CD8-positive, alpha-beta memory T cell (primary cell): ENCODE measurements at places on chromosomes 11 and 22. TPM values are rescaled to one million over a fixed set of nuclear protein-coding genes. Genes with fewer than 3 reads are reported as not detected.

- no peaks in the 10 kb centered on the region for H3K27me3 ChIP-seq
- H3K4me1 ChIP-seq = no peaks in the 10 kb centered on the region
- no peaks in the 10 kb centered on the region for H3K36me3 ChIP-seq
These were observed 877.0 kb downstream of the OPCML start for GRCh38 chr11:132655187-132655855.

DNA sequence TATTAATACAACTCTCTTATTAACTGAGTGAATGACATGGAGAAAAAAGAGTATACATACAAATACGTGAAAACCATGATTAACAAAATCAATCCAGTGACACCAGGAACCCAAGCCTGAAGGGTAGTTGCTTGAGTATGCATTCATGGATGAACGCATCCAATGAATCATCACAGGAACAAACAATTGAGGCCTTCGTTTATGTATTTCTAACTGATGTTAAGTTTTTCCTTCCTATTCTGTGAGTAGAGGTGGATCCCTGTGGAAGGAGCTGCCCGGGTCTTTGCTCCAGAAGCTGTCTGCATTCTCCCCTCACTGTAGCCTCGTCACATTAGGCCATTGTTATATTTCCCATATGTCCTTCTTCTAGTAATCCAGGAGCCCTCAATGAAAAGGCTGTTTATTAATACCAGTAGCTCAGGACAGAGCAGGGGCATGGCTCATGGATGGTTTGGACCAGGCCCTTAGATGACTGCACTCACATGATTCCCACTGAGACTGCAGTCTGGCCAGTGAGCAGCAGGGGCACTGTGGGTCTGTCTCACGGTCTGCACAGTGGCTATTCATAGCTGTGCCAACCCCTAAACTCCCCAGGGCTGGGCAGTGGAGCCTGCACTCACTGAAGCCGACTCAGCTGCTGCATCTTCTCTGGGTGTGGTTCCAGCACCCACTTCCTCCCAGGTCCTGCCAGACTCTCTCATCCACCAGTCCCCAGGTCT is 128.1 kb upstream of the TOP3B start:
- DNase-seq = peak; percentile 15
- H3K27me3 ChIP-seq = no peaks in the 10 kb centered on the region
- peaks cover 17% of the 10 kb centered on the region for H3K4me1 ChIP-seq
- no peak overlapping the region for H3K27ac ChIP-seq

DNA sequence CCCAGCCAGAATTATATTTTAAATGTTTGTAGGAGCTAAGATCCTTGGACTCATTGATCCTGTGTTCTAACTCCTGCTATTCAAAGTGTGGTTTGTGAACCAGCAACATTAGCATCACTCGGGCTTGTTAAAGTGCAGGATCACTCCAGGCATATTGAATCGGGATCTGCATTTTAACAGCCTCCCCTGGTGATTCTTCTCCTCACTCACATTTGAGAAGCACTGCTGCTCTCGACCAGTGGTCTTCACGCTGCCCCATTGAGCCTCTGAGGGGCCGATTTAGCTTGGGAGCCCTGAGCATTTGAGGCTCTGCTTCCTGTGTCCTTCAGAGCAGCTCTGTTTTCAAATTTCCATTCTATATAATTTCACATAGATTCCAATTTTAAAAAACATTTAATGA is 10.9 kb downstream of the MADD start:
- H3K4me1 ChIP-seq = no peaks in the 10 kb centered on the region
- peaks cover 81% of the 10 kb centered on the region for H3K36me3 ChIP-seq
- no peak for DNase-seq
- H3K27me3 ChIP-seq = no peaks in the 10 kb centered on the region
- no peak overlapping the region for H3K4me3 ChIP-seq

- DNase-seq = no peak
- no peaks in the 10 kb centered on the region for H3K36me3 ChIP-seq
- no peak overlapping the region for H3K27ac ChIP-seq
- H3K4me1 ChIP-seq = no peaks in the 10 kb centered on the region
- H3K4me3 ChIP-seq = no peak overlapping the region
These were observed 1253.6 kb upstream of the TENM4 start for GRCh38 chr11:80694385-80694784.

DNA sequence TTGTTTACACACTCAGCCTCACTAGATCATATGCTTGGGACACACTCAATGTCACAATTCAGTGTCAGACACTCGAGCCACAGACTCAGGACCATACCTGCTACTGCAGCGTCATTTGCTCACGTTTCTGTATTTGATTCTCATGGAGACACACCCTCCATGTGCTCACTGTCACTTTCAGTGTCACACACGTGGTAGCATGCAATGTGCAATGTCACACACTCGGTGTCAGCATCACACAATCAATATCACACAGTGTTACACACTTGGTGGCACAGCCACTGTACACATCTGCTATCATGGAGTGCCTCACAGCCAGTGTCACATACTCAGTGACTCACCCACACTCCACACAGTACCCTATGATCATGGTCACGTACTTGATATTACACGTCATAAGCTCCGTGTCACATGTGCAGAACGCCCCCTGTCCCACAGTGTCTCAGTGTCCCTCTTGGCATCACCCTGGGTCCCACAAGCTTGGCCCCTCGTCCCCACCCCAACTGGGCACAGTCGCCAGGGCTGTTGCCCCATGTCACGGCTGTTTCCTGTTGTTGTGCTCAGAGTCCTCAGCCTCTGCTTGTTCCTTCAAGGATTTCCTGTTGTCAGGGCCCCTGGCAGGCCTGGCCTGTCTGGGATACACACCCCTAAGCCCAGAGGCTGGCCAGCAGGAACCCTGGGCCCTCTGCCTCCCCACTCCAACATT is 49.6 kb downstream of the PDE2A start:
- H3K27ac ChIP-seq = no peak overlapping the region
- DNase-seq = no peak
- no peaks in the 10 kb centered on the region for H3K36me3 ChIP-seq
- H3K4me3 ChIP-seq = no peak overlapping the region

- H3K4me1 ChIP-seq = no peaks in the 10 kb centered on the region
- DNase-seq = no peak
- no peaks in the 10 kb centered on the region for H3K27me3 ChIP-seq
- no peaks in the 10 kb centered on the region for H3K36me3 ChIP-seq
These were observed 64.1 kb downstream of the HORMAD2 start for GRCh38 chr22:30144391-30144790.

DNA sequence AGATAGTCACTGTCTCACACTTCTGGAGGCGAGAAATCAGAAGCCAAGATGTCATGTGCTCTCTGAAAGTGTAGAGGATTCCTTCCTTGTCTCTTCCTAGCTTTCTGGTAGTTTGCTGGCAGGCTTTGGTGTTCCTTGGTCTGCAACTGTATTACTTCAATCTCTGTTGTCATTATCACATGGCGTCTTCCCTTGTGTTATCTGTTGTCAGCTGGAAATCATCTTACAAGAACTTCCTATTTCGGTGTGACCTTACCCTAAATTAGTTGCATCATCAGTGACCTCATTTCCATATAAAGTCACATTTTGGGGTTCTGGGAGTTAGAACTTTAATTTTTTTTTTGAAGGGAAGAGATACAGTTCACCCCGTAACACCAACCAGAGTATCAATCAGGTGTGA is 3.3 kb upstream of the LIN7C start:
- H3K4me1 ChIP-seq = peaks cover 15% of the 10 kb centered on the region
- DNase-seq = no peak
- no peak overlapping the region for H3K4me3 ChIP-seq
- H3K27me3 ChIP-seq = no peaks in the 10 kb centered on the region
- no peaks in the 10 kb centered on the region for H3K36me3 ChIP-seq

- peaks cover 51% of the 10 kb centered on the region for H3K36me3 ChIP-seq
- peaks cover 88% of the 10 kb centered on the region for H3K4me1 ChIP-seq
- no peak overlapping the region for H3K27ac ChIP-seq
These were observed 41.6 kb downstream of the CD44 start for GRCh38 chr11:35180317-35181233.

GRCh38 chr22:43277091-43277490 is 66.1 kb downstream of the SCUBE1 start:
- H3K4me1 ChIP-seq = no peaks in the 10 kb centered on the region
- H3K27ac ChIP-seq = no peak overlapping the region
- H3K27me3 ChIP-seq = no peaks in the 10 kb centered on the region
- no peak overlapping the region for H3K4me3 ChIP-seq
- no peak for DNase-seq

GRCh38 chr11:2549876-2550605 is 105.2 kb downstream of the KCNQ1 start:
- H3K27me3 ChIP-seq = no peaks in the 10 kb centered on the region
- H3K4me3 ChIP-seq = no peak overlapping the region
- H3K36me3 ChIP-seq = no peaks in the 10 kb centered on the region
- H3K27ac ChIP-seq = no peak overlapping the region

DNA sequence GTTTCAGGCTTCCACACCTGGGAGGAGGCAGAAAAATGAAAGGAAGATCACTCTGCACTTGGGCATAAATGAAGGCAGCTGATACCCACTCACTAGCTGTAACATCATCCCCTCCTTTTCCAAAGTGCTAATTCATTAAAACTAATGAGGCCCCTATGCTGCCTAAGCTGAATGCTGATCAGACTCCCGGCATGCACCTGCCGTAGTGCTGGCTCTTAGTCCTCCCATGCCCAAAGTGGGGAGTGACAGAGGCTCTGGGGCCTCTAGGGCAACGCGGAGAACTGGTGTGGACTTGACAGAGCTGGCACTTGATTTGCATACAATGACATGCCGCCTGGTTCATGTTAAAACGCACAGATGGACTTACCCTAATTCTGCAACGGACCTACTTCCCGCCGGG is 96.5 kb upstream of the NCAM1 start:
- no peaks in the 10 kb centered on the region for H3K27me3 ChIP-seq
- no peak overlapping the region for H3K27ac ChIP-seq
- H3K36me3 ChIP-seq = no peaks in the 10 kb centered on the region

GRCh38 chr11:28123151-28123581 is 15.0 kb downstream of the METTL15 start:
- no peaks in the 10 kb centered on the region for H3K36me3 ChIP-seq
- H3K4me3 ChIP-seq = no peak overlapping the region
- no peaks in the 10 kb centered on the region for H3K27me3 ChIP-seq
- no peak for DNase-seq
- H3K27ac ChIP-seq = no peak overlapping the region

ABCC8 gene
- total RNA-seq = not detected

PDE2A gene
- 0.66 TPM for total RNA-seq

CERK gene
- total RNA-seq = 64.3 TPM

BTG4 gene
- not detected for total RNA-seq
